ENCODE measurements at places on chromosomes 7 and 10. TPM values are rescaled to one million over a fixed set of nuclear protein-coding genes. Genes with fewer than 3 reads are reported as not detected.

CUZD1 gene
- total RNA-seq: 0.56 TPM

CHRM2 gene
- total RNA-seq: 144 TPM

VKORC1L1 gene
- total RNA-seq: 19.4 TPM

GHRHR gene
- total RNA-seq: not detected

NRCAM gene
- 0.83 TPM for total RNA-seq

AP5Z1 gene
- total RNA-seq: 9.2 TPM

NPC1L1 gene
- not detected for total RNA-seq

GRCh38 chr10:116891208-116891607 lies 41.9 kb downstream of the ENO4 start:
- DNase-seq: peak; percentile 94

DNA sequence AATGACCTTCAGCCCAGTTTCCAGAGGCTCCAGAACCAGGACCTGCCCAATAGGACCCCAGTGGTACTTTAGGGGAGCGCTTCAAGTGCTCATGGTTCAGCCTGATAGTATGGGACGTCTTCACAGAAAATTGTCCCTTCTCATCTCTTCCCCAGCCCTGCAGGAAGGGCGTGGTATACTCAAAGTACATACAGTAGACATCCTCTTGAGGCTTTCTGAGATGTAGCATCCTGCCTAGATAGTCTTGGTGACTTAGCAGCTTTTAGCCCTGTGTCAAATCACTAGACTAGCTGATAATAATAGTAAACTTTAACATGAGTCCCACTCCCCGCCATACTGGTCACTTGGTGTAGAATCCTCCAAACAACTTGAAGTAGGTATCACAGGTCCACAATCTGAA lies 193.2 kb downstream of the CYP26A1 start:
- DNase-seq: no peak

DNA sequence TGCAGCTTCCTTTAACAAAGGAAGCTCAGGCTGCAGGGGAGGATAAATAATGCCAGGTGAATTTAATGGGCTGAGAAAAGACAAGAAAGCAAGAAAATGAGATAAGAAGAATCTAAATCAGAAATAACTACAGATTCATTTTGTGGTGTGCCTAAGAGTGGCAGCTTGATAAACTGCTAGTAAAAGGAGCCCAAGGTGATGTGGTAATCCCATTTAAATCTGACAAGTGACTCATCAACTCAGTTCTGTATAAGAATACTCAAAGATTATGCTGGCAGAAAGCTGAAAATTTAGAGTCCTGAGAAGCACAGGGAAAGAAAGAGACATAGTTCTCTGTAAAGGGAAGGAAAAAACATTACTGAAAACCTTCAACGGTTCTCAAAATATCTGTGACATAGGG lies 109.4 kb upstream of the PDE1C start:
- DNase-seq: peak; percentile 36

DNA sequence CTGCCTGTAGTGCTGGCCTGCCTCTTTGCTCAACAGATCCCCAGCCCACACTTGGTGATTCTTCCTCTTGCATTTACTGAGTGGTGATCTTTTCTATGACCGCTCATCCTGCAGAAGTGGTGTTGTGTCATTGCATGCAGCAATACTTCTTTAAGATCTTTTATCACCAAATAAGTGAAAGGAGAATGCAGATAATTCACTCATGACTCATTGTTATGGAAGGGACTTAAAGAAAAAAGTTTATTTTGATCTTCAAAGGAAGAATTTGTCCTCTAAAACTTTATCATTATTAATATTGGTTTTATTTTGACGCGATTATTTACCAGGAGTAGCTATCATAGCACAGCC lies 489.1 kb upstream of the CELF2 start:
- peak; percentile 70 for DNase-seq

DNA sequence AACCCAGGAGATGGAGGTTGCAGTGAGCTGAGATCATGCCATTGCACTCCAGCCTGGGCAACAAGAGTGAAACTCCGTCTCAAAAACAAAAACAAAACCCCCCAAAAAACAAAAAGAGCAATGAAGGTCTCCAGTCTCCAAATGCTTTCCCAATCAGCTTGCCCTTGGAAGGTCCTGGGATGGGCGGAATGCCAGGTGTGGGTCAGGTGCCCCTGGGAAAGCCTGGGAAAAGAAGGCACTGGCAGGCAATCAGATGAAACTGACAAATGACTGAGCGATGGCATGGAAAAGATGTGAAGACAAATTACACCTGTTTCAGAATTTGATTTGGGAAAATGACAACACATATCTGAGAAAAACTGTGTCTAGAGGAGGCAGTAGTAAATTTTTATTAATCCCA lies 210.4 kb upstream of the IMMP2L start:
- DNase-seq: no peak

DNA sequence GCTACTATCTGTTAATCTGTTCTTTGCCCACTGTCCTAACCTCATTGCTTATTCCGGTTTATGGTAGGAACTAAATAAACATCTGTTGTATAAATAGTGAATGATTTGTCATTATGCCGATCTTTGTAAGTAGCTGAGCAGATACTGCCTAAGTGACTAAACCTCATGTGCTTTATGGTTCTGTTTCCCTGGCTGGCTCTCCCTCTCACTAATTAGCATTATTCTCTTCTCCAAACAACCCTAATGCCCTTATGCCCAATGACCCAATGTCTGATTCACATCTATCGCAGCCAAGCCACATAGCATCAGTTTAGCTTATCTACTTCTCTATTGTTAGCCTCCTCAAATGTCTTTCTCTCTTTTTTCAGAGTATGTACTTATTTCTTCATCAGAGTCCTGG lies 462.3 kb upstream of the POT1 start:
- DNase-seq: no peak

DNA sequence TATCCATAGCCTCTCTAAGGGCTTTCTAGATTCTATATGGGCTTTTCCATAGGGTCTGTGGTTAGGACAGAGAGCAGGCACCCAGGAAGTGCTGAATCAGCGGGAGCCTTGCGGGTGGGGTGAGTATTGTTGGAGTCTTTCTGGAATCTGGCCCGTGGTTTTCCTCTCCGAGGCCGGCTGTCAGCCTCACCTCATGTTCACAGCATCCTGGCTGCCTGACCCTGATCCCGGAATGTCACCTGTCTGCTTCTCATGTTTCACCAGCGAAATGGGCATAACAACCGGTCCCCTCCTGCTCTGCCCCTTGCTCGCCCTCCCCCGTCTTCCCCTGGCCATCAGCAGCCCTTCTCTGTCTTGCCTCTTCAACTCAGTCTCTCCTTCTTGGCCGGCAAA lies 36.5 kb downstream of the DDIT4 start:
- DNase-seq: no peak

GRCh38 chr10:28841625-28842024 lies 164.3 kb downstream of the BAMBI start:
- peak; percentile 82 for DNase-seq

DNA sequence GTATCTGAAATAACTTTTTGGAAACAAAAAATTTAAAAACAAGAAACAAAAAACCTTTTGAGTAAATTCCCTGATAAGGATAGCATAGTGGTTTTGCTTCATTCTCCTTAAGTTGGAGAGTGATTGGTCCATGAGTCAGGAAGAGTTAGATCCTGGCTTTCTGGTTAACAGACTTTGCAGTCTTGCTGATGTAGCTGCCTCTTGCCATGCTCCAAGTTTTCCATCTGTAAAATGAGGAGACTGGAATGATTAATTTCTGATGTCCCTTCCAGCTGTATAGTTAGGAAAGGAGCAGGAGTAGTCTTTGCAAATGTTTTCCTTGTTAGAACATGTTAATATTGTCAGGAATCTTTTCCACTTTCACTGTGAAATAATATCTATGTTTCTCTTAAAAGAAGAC lies 266.6 kb downstream of the DNAJB9 start:
- no peak for DNase-seq

GRCh38 chr7:73740771-73741170 lies 2.2 kb upstream of the ABHD11 start:
- no peak for DNase-seq

GRCh38 chr7:158834878-158835784 lies 5.8 kb upstream of the ESYT2 start:
- DNase-seq: no peak

DNA sequence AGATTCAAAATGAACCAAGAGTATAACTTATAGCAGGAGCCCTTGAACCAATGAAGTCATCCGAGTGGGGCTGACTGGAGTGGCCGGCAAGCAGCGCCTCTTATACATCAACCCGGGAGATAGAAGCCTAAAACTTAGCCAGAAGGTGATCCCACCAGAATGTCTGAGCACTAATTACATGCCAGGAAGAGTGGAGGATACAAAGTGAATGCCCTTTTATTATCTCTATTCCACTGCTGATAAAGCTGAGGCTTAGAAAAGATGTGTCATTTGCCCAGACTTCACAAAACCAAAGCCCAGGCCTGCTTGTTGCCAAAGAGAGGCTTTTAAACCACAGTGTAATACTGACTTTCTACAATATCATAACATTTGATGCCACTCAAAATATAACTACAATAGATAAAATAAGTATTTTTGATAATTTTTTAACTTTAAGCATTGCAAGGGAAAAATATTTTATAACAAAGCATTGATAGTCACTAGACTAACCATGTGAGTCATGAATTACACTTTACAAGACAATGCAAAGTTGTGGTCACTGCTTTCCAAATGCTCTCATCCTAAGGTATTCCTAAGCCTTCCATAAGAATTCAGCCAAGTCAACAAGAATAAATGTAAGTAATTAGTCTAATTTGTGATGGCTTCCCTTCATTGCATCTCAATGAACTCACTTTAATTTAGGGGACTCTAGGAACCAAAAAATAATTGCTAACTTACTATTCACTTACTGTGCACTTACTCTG lies 58.6 kb upstream of the ARID5B start:
- DNase-seq: peak; percentile 77

- no peak for DNase-seq
These were observed 5.4 kb downstream of the PRF1 start for GRCh38 chr10:70596860-70597809.

- no peak for DNase-seq
These were observed 17.6 kb upstream of the TNPO3 start for GRCh38 chr7:129072479-129073011.

- no peak for DNase-seq
These were observed 28.7 kb upstream of the GALNTL5 start for GRCh38 chr7:151927540-151927939.

- DNase-seq: no peak
These were observed 555.3 kb upstream of the CELF2 start for GRCh38 chr10:10462151-10462941.

DNA sequence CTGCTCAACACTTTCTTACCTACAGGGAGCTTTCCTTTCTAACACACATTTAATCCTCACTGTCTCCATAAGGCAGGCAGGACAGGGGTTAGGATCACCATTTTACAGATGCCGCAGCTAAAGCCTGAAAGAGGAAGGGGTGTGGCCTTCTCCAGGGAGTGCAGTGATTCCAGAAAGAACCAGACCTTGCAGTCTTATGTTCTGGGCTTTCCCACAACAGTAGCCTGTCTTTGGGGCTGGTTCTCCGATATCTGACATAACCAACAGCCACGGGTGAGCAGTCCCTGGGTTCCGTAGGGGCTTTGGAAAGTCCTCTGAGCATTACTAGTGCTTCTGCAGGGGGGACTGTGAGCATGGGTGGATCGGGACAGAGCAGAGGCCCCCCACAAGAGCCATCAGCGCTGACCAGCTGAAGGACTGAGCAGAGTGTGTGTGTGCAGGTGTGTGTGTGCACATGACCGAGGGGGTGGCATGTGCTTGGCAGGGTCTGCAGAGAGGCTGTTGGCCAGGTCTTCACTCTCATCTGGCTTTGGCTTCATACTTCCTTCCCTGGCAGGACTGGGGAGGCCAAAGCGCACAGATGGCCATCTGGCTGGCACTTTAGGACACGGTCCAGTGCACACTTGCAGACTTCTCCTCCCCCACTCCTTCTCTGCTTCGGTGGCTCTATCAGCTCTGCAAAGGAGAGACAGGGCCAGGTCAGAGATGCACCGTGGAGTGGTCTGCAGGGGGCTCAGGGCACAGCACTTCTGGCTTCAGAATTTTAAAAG lies 400.3 kb downstream of the RPS24 start:
- DNase-seq: no peak

- no peak for DNase-seq
These were observed 38.9 kb downstream of the ECHDC3 start for GRCh38 chr10:11781114-11781513.

DNA sequence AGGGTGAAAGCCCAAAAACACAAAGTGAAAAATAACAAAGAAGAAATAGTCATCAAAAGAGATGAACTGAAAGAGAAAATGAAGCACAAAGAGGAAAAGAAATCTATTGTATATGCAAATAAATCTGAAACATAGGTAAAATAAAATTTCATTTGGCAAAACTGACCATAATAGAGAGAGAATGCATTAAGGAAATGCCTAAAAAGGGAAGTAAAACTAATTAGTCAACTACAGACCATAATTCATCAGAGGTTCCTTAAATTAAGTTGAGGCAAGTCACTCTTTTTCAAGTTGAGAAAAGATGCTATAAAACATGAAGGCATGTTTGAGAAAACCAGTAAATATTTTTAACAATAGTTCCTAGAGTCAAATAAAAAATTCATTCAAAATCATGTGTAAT lies 233.3 kb downstream of the LRRN3 start:
- DNase-seq: no peak

DNA sequence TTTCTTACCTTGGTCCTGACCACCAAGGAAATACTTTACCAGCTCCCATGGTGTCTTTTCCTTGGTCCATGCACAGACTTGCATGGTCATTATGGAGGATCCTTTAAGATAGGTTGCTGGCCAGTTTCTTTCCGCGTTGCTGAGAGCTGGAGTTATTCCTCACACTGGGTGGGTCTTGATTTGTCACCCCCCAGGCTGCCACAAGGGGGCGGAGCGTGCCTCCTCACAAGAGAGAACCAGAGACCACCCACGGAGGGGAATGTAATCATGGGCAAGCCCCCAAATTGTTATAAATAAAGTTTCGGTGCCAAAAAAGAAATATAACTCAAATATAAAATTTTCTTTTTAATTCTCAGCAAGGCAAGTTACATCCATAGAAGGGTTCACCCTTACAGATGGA lies 10.5 kb upstream of the TRIM24 start:
- DNase-seq: no peak

Measured in IMR-90 (cell line).